ENCODE measurements at places on chromosomes 6 and 20. TPM values are rescaled to one million over a fixed set of nuclear protein-coding genes. Genes with fewer than 3 reads are reported as not detected.
A peak's percentile ranks its signal among the peaks of the same experiment; 100 is the strongest.

GRCh38 chr6:129635396-129636130 lies 74.4 kb downstream of the ARHGAP18 start:
- no peak for DNase-seq

C4A gene
- 7.2 TPM for total RNA-seq

PKIB gene
- 0.86 TPM for total RNA-seq

CASP8AP2 gene
- 21.2 TPM for total RNA-seq

DNA sequence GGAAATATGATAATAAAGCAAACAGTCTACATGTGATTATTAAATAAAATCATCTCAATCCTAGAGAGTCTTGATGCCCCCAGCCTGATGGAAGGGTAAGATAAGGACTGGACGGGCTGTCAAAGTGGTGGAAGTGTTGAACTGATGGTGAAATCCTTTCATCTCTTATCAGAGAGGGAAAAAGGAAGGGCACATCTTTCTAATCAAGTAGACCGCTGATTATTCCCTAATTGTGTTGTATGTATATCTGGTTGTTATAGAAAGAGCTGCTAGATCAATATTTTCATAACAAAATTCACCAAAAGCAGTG lies 184.5 kb downstream of the PDE7B start:
- DNase-seq: no peak

DNA sequence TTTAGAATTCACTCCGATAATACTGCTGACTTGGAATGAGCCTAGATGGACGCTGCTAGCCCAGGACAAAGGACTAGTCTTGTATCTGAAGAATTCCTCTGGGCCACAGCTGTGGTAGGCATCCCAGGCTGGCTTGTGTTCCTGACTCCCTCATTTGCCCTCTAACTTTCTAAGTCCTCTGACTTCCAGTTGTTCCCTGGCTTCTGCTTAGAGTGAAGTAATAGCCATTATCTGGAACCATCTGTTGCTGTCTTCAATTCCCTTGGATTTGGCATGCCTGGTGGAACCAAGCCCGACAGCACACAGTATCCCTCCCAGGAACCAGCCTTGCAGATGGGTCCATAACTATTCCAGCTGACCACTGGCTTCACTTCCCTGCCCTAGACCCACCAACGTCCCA lies 376.0 kb downstream of the SYNE1 start:
- DNase-seq: no peak

PGC gene
- not detected for total RNA-seq

GRCh38 chr6:147285087-147285855 lies 81.1 kb downstream of the STXBP5 start:
- peak; percentile 21 for DNase-seq

B3GAT2 gene
- total RNA-seq: not detected

Measured in naive thymus-derived CD4-positive, alpha-beta T cell (primary cell).